ENCODE measurements at places on chromosomes 11 and 22.

- DNase-seq = peak; percentile 17
These were observed 76.2 kb downstream of the ARHGAP32 start for GRCh38 chr11:129115652-129116586.

- no peak for DNase-seq
These were observed 15.5 kb downstream of the C1QTNF6 start for GRCh38 chr22:37172266-37173245.

- DNase-seq = peak; percentile 84
These were observed at the start of gene FAM168A for GRCh38 chr11:73597956-73598718. Gene FAM168A, minus strand, starts transcription at chr11:73598112. Its CDS starts 129,638 bp downstream, at chr11:73468474.

DNA sequence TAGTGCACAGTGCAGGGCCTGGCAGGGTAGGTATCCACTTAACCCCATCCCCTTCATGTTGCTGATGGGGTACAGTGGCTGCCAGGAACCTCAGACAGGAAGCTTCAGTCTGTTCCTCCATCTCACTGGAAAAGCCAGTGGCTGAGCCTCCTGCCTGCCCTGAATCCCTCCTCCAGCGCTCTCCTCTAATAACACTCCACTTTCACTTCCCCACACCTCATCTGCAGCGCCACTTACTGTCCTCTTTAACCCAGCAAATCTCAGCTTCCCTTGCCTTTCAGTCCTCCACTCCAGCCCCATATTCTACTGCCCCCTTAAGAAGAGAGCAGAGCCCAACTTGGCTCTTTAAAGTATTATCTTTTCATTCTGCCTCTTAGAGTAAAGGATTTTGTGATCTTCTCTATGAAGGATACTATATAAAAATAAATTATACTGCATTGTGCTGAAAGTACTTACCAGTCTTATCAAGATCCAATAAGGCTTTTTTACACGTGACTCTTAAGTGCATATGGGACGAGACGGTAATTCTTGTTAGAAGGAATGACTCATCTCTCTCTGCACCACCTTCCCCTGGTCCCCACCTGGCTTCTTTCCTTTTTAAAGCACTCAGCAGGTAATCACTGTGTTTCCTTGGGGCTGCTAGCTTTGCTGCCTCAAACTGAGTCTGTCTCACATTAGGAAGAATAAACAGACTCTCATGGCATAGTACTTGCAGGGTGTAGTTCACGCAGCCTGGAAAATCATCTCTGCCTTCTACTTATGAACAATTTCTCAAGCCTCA is 238.0 kb upstream of the NARS2 start:
- DNase-seq = no peak

- DNase-seq = no peak
These were observed 12.5 kb upstream of the PDE2A start for GRCh38 chr11:72686639-72687220.

- DNase-seq = no peak
These were observed 1053.6 kb upstream of the CCDC90B start for GRCh38 chr11:84339796-84340195.

DNA sequence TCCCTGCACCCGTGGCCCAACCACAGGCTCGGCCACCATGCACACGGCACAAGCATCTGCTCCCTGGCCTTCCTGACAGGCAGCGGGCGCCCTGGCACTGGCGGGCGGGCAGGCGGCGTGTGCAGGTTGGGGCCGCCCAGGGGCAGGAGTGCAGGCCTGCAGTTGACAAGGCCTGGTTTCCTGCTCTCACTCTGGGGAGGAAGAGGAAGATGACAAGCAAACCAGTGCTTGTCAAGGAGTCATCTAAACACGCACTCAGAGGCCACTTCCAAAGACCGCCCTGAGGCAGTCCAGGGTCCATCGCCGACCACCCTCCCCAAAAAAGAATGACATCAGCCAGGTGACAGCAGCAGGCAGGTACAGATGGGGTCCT is 65.3 kb upstream of the LINC01488 start:
- DNase-seq = no peak

DNA sequence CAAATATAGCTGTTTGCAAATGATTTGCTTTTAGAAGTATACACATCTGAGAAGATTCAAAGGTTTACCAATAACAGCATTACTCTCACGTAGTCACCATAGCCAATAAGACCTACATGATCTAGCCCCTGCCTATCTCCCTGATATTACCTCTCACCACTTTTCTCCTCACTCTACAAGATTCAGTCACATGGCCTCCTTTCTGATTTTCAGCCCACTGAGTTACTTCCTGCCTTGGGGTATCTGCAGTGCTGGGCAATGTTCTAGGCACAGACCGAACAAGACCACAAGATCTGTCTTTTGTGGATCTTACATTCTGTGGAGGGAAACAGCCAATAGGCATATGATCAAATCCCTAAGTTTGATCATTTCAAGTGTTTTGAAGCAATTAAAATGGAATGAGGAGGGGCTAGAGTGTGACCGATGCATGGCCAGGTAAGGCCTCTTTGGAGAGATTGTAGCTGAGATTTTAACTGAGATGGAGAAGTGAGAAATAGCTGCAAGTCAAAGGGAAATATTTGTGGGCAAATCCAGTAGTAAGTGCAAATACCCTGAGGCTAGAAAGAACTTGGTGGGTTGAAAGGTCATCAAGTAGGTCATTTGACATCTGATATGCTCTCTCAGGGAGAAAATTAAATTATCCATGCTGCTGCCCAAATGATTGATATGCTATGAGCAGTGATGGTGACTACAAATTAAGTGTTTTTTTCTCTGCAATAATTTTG is 43.1 kb downstream of the ARL14EP start:
- no peak for DNase-seq

DNA sequence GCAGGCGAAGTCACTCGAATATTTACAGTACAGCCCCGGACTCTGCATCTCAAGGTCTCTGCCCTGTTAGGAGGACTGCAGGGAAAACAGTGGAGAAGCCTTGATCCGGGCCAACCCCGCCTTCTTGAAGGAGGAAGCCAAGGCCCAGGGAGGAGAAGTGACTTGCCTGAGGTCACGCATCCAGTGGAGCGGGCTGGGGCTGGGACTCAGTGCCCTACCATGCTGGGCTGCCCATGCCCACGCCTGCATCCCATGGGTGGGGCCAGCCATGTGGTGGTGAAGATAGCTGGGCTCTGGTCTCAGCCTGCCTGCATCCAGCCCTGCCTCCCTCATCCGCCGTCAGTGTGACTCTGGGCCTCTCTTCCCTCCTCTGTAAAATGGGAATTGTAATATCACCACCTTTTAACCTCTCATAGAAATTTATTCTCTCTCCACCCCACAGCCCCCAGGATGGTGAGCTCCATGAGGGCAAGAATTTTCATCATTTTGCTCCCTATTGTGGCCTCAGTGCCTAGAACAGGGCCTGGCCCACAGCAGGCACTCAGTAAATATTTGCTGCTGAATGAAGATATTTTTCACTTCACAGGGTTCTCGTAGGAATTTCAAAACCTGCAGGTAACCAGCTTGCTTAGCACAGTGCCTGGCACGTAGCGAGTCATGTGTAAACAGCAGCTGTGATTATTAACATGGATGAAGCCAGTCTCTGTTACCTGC is 57.3 kb downstream of the OTOG start:
- no peak for DNase-seq

GRCh38 chr11:44434191-44434590 is 124.3 kb upstream of the ALX4 start:
- DNase-seq = no peak

DNA sequence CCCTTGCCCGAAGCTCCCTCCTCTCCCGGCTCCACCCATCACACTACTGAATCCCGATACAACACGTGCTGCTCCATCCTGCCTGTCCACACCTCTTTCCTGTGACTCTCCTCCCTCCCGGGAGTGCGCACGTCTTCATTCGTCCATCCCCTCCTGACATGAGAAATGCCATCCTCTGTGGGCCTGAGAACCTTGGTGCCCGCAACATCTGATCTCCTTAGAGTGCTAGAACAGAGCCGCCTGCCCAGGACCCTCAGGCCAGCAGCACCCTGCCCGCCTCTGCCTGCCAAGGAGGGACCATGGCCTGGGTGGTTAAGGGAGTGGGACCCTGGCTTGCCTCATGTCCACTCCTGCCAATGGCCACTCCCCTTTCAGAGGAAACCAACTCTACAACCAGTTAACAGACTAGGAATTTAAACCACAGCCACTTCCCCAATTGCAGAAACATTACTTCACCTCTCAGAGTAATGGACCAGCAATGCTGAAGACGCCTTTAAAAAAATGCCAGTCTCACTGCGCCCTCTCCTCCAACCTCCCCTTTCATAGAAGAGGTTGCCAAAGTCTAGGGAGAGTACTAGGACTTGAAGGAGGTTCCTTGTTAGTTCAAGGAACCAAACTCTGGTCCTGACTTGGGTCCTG is 466.3 kb downstream of the OPCML start:
- peak; percentile 33 for DNase-seq

DNA sequence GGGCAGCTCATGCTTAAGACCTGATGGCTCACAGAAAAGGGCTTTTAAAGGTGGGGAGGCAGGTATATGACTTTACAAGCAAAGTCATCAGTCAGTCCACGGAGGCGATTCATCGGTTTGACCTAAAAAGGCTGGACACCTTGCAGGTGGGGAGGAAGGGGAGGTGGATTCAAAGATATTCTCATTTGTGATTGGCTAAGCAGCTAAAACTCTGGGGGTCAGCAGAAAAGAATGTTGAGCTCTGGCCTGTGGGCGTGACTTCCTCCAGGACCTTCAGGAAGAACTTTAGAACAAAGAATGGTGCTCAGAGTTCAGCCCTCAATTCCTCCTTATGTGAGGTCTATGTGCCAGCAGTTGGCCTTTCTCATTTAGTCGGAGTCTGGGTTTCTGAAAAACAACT is 78.3 kb upstream of the LMO1 start:
- no peak for DNase-seq

DNA sequence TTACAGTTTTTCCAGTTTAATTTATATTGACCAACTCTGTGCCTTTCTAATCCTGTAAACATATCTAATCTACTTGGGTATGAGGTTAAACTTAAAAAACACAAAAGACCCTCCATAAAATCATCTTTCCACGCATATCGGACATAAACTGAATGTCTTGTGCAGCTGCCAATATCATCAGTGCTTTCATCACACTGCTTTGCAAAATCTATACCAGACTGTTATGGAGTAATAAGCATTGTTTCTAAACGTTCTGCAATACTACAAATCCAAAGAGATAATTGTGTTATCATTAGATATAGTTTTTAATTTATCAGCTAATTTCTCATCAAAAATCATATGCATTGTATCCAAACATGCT is 36.1 kb upstream of the AMPD3 start:
- DNase-seq = no peak

GRCh38 chr11:16352707-16353106 is 3.6 kb downstream of the SOX6 start:
- DNase-seq = no peak

GRCh38 chr11:128492903-128493569 is 94.3 kb downstream of the ETS1 start:
- DNase-seq = no peak

GRCh38 chr11:65473278-65473860 is 25.5 kb upstream of the MALAT1 start:
- DNase-seq = no peak

DNA sequence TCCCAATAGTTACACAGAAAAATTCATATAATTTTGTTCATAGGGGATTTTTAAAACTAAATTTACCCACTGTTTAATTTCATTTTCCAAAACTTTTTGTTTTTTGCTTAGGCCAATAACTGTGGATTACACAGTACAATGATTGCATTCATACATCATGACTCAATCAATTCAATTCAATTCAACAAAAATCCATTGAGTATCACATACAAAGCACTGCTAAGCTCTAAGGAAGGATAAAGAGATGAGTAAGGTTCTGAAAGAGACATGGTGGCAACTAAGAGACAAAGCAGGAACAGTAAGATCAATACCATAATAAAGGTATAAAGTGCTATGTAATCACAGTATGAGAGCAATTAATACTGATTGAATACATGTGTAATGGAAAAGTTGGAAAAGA is 9.4 kb upstream of the LAYN start:
- DNase-seq = no peak

DNA sequence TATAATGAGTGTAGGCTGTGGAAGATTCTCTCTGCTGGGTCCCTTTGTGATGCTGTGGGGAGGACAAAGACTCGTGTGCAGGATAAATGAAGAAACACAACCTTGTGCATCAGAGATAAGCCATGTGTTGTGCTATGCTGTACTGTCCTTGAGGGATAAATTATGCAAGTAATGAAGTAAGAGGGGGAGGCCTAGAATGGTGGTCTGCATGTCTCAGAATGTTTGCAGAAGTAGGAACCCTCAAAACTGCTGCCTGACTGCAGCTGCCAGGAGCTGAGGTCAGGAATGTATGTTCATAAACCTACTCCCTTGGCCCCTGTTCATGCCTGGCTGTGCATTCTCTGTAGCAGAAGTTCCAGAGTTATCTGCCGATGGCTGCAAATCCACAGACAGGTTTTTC is 4.6 kb upstream of the SMCO4 start:
- DNase-seq = no peak

DNA sequence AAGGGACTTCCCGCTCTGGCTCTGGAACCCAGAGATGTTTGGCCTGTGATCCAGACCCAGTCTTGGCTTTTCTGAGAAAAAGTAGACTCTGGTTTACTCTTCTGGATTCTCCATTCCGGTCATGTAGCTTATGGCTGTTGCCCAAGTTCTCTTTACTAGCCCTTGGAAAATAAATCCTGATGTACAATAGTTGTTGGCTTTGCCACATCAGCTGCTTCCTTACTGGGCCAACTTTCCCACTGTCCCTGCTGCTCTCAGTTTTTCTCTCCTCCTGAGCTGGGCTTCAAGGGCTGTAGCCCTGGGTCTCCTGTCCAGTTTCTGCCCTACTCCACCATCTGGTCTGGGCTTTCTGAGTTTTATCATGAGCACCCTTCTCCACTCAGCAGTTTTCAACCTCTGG is 12.5 kb downstream of the PATZ1 start:
- DNase-seq = no peak

DNA sequence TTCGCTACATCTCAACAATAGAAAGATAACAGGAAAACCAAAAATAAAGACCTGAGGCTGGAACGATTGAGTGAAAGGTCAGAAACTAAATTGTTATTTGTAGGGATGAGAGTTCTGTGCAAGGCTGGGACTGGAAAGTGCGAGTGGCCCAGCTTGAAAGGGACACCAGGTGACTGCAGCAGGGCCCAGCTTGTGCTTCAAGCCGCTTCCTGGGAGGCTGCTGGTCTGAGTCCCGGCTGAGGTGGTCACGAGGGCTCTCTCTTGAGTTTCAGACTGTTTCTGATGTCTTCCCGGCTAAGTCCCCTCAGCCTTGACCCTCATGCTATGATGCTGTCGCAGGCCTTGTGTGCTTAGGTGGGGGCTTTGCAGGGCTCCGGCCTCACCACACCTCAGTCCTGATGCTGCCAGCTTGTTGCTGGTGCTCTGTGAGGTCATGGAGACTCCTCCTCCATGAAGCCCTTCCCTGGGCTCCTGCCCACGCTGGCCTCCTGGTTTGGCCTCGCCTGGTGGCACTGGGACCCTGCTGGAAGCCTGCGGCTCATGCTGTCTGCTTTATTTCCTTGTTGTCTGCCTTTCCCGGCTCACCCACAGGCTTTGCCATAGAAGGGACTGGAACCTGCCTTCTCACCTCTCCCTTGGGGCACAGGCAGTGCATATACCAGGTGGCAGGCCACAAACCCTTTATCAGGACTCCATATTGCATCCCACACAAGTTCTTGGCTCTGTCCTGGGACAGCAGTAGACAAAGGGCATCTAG is 4.0 kb downstream of the BANF1 start:
- DNase-seq = no peak
